ENCODE measurements at places on chromosomes 13 and 19.
A peak's percentile ranks its signal among the peaks of the same experiment; 100 is the strongest.

GRCh38 chr13:44695520-44695919, 119.4 kb upstream of the TSC22D1 start:
- no peak for DNase-seq

- no peak for DNase-seq
Measured at GRCh38 chr19:43224855-43225253, 19.4 kb upstream of the PSG4 start.

GRCh38 chr13:43405457-43405856, 381.3 kb downstream of the ENOX1 start:
- peak; percentile 74 for DNase-seq

- peak; percentile 96 for DNase-seq
Measured at GRCh38 chr19:37999309-38000213, 92.6 kb downstream of the SIPA1L3 start.

DNA sequence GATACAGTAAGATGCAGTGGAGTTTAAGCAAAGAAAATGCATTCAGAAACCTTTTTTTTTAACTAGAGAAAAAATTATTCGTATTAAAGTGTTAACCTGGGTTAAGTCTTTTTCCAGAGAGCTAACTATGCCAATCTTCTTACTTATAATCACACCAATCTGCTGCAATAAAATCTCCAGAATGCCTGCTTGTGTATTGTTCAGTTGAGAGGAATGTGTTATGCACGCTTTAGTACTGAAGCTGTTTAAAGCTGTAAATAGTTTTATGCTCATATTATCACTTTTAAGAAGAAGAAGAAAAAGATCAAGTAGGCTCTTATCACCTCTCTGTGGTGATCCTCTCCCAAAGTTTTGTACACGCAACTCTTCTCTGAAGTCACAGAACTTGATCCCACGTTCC, 528.7 kb downstream of the RFC3 start:
- no peak for DNase-seq

- DNase-seq = no peak
Measured at GRCh38 chr19:31531326-31531725, 182.1 kb upstream of the TSHZ3 start.

DNA sequence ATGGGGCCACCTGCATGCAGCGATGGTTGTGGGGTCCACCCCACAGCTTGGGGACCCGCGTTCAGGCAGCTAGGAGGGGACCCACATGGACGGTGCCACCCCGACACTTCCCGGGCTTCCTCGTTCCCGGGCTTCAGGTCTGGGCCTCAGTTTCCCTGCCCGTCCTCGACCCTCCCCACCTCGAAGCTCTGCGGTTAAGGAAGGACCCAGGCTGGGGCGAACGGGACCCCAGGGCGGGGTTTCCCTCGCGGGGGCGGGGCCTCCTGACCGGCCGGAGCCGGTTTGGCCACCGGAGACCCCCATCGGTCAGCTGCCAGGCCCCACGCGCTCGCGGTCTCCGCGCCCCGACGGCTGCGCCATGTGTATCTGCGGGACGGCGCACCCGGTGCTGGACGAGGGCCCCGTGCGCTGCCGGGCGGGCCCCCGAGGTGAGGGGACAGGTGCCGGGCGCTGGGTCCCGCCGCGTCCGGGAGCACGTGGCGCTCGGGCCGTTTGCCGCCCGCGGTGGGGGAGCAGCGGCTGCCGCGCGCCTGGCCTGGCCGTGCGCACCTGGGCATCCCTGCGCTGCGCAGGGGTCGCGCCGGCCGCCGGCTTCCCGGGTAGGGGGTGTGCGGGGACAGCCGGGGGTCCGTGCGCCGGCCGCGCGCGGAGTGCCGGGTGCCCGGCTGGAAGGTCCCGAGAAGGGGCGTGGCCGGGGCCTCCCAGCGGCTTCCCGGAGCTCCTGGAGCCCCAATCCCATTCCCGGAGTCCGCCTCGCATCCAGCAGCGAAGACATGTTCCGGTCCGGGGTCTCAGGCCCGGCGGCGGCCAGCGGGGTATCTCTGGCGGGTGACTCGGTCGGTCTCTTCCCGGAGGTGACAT, 4.2 kb downstream of the ARHGAP45 start:
- DNase-seq = no peak

GRCh38 chr19:12891553-12892021, 627 bp downstream of the GCDH start:
- DNase-seq = peak; percentile 23

DNA sequence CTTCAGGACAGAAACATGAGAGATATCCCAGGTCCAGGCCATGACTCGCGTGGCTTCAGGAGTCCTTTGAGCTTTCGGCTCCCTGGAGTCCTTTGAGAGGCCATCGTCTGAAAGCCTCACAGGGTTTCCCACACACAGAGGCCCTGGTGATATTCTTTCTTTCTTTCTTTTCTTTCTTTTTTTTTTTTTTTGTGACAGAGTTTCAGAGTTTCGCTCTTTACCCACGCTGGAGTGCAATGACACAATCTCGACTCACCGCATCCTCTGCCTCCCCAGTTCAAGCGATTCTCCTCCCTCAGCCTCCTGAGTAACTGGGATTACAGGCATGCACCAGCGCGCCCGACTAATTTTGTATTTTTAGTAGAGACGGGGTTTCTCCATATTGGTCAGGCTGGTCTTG, 5.5 kb downstream of the SIN3B start:
- peak; percentile 54 for DNase-seq

DNA sequence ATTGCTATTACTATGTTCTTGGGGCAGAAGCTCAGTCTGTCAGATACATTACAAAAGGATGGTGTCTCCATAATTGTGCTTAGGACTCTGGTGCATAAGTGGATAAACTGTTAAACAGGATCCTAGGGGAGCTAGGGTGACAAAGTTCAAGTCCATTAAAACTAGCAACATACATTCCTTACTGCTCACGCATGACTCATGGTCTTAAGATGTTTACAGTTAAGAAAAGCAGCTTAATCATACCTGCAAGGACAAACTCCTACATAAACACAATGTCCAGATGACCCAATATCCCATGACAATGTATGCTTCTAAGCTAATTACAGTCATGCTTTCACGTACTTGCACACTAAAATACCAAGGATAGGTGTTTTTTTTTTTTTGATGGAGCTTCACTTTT, 3.5 kb upstream of the ZNF701 start:
- DNase-seq = peak; percentile 92

DNA sequence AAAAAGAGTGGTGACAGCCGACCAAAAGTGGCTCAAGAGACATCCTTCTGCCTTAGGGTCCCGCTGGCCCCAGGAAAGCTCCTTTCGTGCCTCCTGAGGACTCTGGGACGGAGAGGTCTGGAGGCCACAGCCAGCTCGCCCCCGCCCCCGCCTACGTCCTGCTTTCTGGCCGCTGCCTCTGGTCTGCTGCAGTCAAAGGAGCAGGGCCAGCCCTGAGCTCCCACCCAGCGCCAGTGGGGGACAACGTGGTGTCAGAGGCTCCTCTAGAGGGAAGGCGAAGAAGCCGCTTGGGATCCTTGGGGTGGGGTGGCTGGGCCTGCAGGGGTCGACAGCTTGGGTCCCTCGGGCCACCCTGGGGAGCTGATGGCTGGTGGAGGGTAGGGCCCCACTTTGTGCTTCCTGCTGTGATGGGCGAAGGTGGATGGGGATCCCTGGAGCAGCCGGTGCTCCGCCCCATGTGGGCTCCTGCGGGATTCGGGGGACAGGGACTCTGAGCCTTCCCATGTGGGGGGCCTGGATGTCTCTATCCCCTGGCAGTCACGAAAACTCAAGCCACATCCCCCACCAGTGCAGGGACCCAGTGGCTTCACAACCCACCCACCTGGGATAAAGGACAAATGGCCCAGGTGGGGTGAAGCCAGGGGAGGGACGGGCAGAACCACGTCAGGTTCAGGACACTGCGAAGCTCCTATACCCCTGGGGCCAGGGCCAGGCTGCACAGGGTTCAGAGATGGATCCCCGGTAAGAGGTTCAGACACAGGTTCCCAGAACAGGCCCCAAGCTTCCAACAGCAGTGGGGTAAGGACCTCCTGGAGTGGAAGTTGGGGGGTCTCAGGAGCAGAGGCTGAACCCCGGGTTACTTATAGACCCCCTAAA, 9.0 kb upstream of the DIRAS1 start:
- no peak for DNase-seq

GRCh38 chr19:4539693-4540581, at the start of gene LRG1:
Gene LRG1 (minus strand): TSS chr19:4540036. CDS start chr19:4540013, 23 bp downstream.
- no peak for DNase-seq

All from PC-3 (cell line).